Bronchial epithelial cell (primary cell): ENCODE measurements at places on chromosomes 4 and X. TPM values are rescaled to one million over a fixed set of nuclear protein-coding genes. Genes with fewer than 3 reads are reported as not detected.

GRCh38 chr4:84237008-84237407 is 262.1 kb downstream of the NKX6-1 start:
- peak; percentile 7 for DNase-seq

- peak; percentile 99 for DNase-seq
Observed at GRCh38 chr4:5758741-5759140, 47.7 kb downstream of the EVC start.

DNA sequence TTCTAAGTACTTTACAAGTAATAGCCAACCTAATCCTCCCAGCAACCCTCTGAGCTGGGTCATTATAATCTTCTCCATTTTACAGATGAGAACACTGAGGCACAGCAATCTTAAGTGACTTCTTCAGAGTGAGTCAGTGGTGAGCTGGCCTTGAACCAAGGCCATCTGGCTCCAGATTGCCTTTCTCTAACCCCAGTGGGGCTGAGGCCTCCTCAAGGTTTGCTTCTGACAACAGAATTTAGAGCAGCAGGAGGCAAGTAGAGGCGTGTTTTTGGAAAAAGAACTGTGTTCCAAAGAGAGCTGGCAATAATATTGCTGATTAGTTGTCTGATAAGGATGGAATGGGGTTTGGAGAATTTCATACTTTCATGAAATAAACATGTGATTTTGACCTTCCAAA is 41.2 kb downstream of the PIR start:
- DNase-seq: peak; percentile 58

- DNase-seq: no peak
Observed at GRCh38 chr4:63795301-63795700, 613.9 kb downstream of the TECRL start.

DNA sequence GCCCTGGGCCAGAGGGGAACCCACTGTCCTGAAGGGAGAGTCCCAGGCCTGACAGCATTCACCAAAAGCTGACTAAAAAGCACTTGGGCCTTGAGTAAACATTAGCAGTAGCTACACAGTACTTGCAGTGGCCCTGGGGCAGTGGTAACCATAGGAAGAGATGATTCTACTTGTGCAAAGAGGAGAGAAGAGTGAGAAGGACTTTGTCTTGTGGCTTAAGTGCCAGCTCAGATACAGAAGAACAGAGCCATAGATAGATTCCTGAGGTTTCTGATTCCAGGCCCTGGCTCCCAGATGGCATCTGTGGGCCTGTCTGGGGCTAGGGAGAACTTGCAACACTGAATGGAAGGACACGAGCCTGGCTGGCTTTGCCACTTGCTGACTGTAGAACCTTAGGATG is 100.5 kb downstream of the PTCHD1 start:
- no peak for DNase-seq

The XAGE2 gene
- not detected in 2 replicates for total RNA-seq
